ENCODE measurements at places on chromosomes 5 and 9.

DNA sequence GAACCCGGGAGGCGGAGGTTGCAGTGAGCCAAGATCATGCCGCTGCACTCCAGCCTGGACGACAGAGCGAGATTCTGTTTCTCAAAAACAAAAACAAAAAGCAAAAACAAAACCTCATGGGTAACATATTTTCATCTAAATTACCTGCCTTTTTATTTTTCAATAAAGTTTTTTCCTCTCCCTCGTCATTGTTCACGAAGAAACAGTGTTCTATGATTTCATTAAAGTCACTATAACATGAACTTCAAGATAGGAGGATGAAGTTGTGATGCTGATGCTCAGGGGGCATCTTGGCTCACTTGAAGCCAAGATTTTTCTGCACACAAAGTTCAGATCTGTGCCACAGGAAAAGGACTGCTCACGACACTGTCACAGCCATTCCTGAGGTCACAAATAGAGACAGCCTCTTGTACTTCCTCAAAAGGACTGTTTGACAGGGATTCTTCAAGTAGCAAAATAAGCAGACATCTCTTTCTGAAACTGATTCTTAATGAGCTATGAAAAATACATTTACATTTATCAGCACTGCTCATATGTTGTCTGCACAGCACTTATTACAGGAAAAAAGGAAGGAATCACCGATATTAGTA is 16.1 kb downstream of the NIPSNAP3B start:
- no peak for DNase-seq

GRCh38 chr5:16467363-16468219 is 2.0 kb upstream of the ZNF622 start:
- no peak for DNase-seq

DNA sequence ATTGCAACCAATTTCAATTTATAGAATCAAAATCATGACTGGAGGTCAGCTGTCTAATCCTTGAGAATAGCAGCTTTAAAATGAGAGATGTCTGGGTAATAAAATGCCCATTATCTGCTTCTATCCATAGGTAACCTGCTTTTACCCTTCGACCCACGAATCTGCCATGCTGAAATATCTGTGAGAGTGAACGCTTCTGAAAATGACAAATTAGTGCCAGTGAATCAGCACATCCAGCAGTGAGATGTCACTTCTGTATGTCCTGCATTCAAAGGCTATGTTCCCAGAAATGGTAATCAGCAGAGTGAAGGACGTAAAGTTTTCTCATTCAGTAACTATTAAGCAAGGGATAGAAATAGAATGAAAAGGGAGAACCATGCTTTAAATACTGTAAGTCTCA is 532.4 kb upstream of the ITGA1 start:
- no peak for DNase-seq

GRCh38 chr9:101139082-101139481 is 110.6 kb downstream of the PLPPR1 start:
- DNase-seq = no peak

DNA sequence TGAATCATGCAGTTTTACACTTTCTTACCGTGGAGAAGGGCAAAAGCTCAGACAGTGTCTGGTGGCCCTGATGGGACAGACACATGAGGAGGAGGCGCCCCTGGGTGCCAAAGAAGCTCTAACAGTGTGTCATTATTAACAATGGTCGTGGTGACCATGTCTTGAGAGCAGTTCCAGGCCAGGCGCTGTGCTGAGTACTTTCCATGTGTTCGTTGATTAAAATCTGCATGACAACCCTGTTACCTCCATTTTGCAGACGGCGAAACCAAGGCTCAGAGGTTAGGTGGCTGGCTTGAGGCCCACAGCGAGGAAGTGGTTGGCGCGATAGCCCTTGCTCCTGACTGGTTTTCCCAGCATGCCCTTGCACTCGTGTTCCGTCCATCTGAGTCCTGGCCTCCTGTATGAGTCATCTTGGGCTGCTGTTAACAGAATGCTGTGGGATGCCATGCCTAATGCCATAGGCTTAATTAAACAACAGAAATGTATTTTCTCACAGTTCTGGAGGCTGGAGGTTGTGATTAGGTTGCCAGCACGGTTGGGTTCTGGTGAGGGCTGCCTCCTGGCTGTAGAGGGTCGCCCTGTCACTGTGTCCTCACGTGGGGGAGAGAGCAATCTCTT is 92.0 kb downstream of the AMBP start:
- DNase-seq = no peak

DNA sequence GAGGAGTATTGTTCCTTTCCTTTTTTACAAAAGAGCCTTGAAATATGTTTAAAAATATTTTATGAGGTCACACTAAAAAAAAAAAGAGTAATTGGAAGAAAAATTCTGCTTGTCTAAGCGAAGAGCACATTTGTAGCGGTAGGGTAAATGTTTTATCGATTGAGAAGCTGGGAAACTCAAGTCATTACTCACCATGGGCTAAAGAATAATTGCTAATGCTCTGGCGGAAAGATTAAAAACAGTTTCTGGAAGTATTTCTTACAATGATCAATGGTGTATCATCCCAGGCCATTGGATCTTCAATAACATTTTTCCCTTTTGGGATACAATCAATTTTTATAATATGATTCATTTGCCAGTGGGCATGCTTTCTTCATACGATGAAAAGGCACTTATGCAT is 450.0 kb downstream of the RASEF start:
- no peak for DNase-seq

DNA sequence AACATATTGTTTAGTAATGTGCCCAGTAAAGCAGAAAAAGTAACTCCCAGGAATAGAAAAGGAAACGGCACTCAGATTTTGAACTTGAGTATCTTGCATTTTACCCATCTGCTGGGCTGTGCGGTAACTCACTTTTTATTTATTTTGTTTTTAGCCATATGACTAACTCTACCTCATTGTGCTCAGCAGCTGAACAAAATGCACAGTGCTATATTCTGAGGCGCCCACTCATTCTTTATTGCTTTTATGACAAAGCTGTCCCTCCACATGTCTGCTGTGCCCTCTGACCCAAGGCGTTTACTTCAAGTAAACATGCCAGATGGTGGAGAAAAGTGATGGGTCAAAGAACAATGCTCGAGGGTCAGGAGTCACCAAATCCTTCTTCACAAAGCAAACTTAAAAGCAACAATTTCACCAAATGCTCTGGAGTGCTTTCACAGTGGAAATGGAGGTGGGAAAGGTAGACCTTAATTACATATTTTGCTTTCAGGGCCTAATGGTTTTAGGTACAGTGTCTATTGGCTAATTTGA is 215.2 kb upstream of the ELAVL2 start:
- no peak for DNase-seq

DNA sequence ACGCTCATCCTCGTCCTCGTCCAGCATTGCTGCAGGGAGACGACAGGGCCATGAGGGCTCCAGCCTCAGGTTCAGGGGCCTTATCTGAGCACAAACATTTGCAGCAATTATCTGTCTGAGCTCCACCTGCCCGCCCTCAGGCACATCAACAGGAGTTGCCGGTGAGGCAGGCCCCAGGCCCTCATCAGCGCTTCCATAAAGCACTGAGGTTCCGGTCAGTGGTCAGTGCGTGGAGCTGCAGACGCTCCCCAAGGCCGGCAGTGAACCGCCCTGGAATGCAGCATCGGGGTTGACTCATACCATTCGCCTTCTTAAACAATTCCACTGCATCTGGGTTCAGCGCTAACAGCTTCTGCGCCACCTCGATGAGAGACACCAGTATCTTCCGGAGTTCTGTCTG is 15.2 kb downstream of the UBAC1 start:
- no peak for DNase-seq

GRCh38 chr9:20500101-20500500 is 122.2 kb downstream of the MLLT3 start:
- DNase-seq = no peak

GRCh38 chr5:96963267-96963666 is 27.4 kb downstream of the LNPEP start:
- no peak for DNase-seq

- no peak for DNase-seq
These were observed 118.4 kb downstream of the ZNF608 start for GRCh38 chr5:124627815-124628595.

DNA sequence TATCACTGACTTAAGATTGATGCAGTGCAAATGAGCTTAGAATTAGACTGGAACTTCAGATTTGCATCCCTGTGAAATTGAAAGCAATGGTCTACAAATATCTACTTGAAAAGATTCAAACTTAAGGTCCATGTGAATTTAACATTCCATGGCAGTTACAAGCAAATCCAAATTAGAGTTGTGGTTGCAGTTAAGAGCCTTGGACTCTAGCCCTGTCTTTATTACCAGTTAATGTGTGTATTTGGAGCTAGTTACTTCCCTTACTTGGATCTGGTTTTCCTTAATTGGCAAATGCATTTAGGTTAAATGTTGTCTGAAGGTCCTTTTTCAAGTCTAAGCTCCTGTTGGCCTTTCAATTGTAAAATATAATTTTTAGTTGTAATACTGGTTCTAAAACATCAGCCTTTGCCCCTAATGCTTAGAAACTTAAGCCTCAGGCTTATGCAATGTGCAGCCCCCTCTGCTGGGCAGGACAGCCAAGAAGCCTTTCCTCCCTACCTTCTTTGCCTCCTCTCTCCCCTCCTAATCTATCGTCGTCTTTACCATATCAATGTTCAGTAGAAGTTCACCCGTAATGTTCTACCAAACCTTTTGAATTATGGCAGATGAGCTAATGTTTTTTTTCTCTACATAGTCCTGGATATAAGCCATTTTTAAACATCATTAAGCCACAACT is 59.5 kb downstream of the ERMP1 start:
- DNase-seq = no peak

GRCh38 chr9:17060450-17060849 is 74.4 kb upstream of the CNTLN start:
- DNase-seq = no peak

- no peak for DNase-seq
These were observed 82.9 kb downstream of the CEMIP2 start for GRCh38 chr9:71685394-71685793.

DNA sequence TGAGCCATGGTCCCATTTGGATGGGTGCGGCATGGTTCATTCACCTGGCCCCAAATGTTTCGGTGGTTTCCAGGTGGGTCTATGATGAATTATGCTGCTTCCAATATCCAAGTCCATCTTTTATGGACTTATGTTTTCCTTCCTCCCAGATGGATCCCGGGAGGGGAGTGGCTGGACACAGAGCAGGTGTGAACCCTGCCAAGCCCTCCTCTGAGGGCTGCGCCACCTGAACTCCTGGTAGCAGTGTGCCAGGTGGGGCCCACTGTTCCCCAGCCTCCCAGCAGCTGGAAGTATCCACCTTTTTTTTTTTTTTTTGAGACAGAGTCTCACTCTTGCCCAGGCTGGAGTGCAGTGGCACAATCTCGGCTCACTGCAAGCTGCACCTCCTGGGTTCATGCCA is 42.9 kb downstream of the WNK2 start:
- no peak for DNase-seq

DNA sequence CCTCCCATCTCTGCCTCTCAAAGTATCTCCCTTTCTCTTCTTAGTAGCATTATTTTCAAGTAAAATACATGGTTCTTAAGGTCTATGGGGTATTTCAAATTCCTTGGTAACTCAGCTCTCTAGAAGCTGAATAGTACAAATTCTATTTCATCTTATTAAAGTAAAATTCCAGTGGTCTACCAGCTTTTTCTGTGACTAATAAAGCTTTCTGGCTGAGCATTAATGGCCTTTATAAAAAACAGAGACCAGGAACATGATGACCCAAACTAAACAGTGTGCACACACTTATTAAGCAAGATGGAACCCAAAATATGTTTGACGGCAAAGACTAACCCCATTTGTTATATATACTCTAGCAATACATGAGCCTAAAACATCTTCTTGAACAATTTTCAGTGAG is 142.6 kb downstream of the OR2K2 start:
- DNase-seq = no peak

Measured in left renal cortex interstitium (tissue), 4 donors.